Fibroblast of skin of left quadriceps (primary cell): ENCODE measurements at places on chromosomes 4 and X.

GRCh38 chr4:13665701-13666660 lies 38.5 kb upstream of the BOD1L1 start:
- no peak for DNase-seq

- no peak for DNase-seq
These were observed 91.6 kb downstream of the SHROOM3 start for GRCh38 chr4:76526585-76526990.

DNA sequence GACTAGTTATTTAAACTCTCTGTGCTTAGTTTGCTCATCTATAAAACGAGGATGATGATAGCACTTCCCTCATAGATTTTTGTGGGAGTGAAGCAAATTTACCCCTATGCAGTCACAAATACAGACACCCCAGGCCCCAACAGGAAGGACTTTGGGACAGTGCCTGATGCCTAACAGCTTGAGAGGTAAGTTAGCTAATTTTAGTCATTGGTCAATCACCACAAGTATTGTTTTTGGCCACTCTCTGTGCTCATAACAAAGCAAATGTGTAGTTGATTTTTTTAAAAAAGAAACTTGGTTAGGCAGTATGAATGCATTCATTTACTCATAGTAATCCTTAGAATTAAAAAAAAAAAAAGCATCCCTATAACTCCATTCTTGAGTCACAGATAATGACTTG lies 1590.7 kb upstream of the TENM3 start:
- DNase-seq: no peak

DNA sequence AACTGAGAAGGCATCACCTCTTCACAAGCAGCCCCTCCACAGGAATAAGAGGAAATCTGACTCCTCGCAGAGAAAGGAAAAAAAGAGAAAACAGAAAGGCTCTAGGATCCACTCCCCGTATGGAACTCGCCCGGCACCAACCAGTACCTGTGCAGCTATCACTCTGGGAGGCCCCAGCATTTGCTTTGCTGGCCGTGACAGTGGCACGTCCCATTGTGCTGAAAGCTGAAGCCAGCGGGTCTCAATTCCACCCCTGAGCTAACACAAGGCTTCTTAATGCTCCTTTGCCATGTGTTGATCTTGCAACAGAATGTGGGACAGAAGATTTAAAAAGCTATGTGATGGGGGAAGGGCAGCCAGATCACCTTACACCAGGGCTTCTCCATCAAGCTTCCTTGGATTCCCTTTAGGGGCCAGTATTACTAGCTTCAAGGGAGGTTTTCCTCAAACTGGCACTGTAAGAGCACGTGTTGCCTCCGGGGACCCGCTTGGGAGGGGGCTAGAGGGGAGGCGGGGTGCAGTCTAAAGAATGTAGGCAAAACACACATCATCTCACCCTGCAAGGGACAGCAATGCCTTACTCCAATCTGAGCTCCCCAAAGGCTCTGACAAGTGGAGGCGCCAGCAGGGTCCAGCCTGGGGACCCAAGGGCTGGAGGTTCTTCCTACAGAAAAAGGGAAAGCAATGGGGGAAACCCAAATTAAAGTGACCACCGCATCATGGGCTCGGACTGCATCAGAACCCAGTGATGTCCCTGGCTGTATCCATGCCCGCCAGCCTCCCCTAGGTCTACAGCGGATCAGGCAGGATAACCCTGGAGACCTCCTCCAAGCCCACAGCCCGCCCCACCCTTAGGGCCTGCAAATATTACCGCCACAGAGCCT lies 1.2 kb downstream of the USP46 start:
- DNase-seq: peak; percentile 46

GRCh38 chrX:86714441-86714840 lies 566.2 kb downstream of the DACH2 start:
- DNase-seq: no peak

DNA sequence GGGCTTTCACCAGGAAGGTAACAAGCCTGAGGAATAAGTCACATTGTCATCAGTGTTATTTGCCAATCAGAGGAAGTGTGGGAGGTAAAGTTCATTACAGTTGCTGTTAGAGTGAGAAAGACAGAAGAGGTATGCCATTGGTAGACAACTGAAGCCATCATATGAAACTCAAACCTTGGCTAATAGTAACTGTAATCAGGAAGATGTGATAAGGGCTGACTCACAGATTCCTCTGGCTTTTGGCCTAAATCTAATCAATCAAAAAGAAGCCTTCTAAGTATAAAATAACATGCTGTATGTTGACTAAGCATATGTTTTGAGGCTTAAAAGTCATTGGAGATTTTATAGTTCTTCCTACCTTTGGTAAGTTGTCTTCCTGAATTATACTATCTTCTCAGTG lies 242.8 kb downstream of the PCDH7 start:
- peak; percentile 5 for DNase-seq

GRCh38 chr4:42144028-42144427 lies 8.4 kb downstream of the BEND4 start:
- DNase-seq: no peak

- DNase-seq: no peak
These were observed 125.4 kb downstream of the AMMECR1 start for GRCh38 chrX:110192516-110192915.

DNA sequence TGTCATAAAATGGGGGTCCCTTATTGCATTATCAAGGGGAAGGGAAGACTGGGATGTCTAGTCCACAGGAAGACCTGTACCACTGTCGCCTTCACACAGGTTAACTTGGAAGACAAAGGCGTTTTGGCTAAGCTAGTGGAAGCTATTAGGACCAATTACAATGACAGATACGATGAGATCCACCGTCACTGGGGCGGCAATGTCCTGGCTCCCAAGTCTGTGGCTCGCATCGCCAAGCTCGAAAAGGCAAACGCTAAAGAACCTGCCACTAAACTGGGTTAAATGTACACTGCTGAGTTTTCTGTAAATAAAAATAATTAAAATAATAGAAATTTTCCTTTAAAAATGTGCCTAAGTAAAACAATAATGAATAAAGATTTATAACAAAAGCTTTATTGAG lies 30.6 kb downstream of the AASDH start:
- DNase-seq: no peak

DNA sequence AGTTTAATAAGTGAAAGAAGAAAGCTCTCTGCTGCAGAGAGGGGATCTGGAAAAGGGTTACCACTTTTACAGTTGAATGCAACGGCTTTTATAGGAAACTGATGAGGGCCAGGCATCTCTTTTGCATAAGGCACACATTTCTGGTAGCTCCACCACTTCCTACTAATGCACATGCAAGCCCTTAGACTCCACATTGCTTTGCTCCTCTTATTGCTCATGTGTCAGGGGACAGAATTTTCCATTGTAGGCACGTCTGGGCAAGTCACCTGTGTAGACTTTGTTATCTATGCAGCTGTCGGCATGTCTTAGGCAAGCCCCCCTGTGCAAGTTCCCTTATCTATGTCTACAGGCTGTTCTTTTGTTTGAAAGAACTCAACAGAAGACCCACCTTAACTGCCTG lies 294.6 kb upstream of the STS start:
- no peak for DNase-seq

DNA sequence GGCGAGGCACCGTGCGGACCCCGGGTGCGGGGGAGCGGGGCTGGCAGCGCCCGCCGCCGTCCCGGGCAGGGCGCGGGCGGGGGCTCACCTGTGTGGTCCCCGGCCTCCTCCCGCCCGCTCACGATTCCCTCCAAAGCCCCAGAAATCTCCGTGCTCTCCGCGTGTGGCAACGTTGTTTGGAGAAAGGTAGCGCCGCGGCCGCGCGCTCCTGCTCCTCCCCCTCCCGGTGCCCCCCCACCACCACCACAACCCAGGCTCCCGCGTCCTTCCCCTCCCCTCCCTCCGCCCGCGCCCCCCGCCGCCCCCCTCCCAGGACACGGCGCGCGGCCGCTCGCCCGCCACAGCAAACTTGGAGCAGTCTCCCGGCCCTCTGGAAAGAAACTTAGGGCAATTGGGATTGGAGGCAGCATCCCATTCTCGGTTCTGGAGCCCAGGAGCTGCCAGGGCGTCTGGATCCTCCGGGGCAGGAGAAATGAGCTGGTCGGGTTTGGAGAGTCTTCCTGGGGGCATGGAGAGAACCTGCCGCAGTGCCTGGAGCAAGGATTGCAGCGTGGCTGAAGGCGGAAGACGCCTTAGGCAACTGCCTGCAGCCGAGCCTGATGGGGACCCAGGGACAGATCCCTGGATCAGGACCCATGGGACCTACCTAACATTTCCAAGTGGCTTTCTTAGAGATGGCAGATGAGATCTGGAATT lies 855 bp downstream of the KLF3 start:
- no peak for DNase-seq

- DNase-seq: no peak
These were observed 200.6 kb downstream of the CHIC2 start for GRCh38 chr4:53863736-53864365.

DNA sequence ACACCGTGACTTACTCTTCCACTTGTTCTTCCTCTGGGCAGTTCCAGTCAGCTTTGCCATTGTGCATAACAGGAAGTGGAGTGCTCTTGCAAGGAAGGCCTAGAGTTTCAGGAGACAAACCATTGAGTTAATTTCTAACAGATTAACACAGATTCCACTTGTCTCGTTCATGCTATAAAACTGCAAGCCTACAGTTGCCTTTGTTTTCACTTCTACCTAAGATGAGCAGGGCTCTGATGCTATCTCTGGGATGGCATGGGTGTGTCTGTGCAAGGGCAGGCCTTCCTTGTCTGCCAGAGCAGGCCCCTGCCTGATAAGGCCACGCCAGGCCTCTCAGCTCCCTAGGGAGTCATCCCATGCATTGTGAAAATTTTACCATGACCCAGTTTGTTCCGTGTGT lies 67.7 kb upstream of the PGRMC2 start:
- DNase-seq: no peak

- DNase-seq: no peak
These were observed 423 bp downstream of the CRMP1 start for GRCh38 chr4:5892323-5893003.

- no peak for DNase-seq
These were observed 55.3 kb downstream of the ZFYVE28 start for GRCh38 chr4:2363056-2363721.

DNA sequence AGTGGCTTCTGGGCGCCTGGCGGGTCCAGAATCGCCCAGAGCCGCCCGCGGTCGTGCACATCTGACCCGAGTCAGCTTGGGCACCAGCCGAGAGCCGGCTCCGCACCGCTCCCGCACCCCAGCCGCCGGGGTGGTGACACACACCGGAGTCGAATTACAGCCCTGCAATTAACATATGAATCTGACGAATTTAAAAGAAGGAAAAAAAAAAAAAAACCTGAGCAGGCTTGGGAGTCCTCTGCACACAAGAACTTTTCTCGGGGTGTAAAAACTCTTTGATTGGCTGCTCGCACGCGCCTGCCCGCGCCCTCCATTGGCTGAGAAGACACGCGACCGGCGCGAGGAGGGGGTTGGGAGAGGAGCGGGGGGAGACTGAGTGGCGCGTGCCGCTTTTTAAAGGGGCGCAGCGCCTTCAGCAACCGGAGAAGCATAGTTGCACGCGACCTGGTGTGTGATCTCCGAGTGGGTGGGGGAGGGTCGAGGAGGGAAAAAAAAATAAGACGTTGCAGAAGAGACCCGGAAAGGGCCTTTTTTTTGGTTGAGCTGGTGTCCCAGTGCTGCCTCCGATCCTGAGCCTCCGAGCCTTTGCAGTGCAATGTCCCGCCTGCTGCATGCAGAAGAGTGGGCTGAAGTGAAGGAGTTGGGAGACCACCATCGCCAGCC lies at the start of gene ATOH1:
Gene ATOH1, plus strand, starts transcription at position 422 of the 663 bp plus-strand sequence. Its CDS starts 174 bp downstream, at position 596.
- DNase-seq: no peak

GRCh38 chr4:52288212-52288855 lies 237.2 kb downstream of the SPATA18 start:
- no peak for DNase-seq

- no peak for DNase-seq
These were observed 17.3 kb upstream of the CSTF2 start for GRCh38 chrX:100802843-100803242.

- no peak for DNase-seq
These were observed 97.1 kb downstream of the NFKB1 start for GRCh38 chr4:102598086-102598761.

GRCh38 chr4:175071123-175071522 lies 153.0 kb downstream of the ADAM29 start:
- DNase-seq: no peak

DNA sequence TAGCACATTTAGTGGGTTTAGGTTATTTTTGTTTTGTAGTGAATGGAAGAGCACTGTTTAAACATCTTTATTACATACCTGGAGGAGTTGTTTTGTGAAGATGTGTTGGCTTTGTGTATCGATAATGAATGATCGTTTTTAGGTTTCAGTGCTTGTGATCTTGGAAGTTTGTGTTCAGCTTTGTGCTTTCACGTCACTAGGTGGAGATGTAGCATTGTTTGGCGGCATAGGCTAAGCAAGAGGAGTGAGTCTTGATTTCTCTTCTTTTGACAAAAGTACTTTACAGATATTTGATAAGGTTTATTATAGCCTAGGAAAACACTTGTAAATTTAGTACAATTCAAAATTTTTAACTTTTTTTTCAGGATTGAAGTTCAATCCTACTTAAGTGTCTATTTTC lies 50.4 kb downstream of the PDK3 start:
- no peak for DNase-seq

DNA sequence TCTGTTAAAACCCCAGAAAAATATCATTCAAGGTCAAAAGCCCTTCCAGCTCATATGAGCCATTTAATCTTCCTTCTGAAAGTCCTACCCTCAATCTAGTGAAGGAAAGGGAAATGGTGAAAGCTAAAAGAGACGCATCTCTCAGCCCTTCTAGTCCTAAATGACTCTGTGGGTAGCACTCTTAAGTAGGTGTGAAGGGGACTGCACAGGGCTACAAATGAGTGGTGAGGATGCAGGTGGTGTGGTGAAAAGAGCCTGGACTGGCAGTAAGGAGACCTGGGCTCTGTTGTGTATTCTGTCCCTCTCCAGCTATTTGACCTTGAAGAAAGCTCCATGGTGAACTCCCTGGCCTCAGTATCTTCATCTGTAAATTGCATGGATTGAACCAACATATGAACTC lies 671.8 kb upstream of the DIPK2B start:
- DNase-seq: no peak

DNA sequence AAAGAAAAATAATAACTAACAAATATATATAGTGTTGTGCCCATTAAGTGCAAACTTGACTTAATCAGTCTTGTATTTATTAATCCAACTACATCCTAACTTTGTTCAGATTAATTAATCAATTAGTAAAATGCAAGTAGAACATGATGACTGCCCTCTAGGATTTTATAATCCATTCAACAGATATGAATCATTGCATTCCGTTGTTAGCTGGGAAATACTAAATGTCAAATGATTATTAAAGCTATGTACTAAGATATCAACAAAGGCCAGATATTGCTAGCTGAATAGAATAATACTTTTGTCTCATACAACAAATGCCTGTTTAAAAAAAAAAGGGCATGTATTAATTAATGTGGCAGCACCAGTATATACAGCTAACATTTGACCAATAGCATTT lies 1366.3 kb downstream of the STIM2 start:
- no peak for DNase-seq

- no peak for DNase-seq
These were observed 259.8 kb downstream of the FBXO8 start for GRCh38 chr4:174023641-174024040.

DNA sequence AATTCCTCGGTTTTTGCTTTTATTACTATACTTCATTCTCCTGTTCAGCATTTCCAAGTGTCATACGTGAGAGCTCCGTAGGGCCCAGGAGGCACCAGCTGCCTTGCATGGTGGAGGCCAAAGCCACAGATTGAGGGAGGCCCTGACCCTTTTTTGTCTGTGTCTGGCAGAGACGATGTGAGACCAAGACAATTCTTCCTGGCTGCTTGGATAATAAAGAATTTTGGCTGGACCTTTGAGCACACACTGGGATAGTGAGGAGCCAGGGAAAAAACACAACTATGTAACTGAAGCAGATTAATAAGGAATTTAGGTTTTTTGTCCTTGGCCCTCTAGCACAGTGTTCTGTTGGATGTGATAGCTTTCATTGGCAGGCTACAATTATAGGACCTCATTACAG lies 161.0 kb downstream of the CPXCR1 start:
- DNase-seq: no peak
